Calu3 (cell line): ENCODE measurements at places on chromosomes 16 and 17.

GRCh38 chr16:81623365-81624102, 155.6 kb upstream of the PLCG2 start:
- DNase-seq: peak; percentile 66

DNA sequence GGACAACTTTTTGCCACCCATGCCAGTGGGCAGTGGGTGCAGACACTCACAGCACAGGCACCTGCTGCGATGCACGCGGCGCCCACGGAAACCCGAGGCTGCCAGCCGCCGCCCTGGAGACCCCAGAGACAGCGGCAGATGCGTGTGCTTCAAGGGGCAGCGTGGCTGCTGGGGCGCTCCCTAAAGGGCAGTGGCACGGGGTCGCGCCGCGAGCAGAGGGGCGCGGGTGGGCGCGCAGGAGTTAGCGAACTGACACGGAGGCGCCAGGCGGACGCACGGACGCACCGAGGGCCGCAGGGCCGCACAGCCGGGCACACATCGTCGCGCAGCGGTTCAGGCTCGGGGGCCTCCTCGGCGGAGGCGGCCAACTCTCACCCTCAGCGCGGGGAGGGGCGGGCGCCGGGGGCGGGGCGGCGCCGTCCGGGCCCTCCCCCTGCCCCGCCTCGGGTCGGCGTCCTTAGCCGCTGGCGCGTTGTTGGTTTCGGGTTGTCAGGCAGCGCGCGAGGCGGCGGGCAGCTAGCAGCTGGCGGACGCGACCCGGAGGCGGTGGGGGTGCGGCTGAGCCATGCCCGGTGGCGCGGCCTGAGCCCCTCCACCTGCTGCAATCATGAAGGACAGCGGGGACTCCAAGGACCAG, at the start of gene KIF19:
TSS of gene KIF19 (plus strand) at position 484 of the 637 bp plus-strand sequence. CDS start at position 608, 124 bp downstream.
- no peak for DNase-seq

DNA sequence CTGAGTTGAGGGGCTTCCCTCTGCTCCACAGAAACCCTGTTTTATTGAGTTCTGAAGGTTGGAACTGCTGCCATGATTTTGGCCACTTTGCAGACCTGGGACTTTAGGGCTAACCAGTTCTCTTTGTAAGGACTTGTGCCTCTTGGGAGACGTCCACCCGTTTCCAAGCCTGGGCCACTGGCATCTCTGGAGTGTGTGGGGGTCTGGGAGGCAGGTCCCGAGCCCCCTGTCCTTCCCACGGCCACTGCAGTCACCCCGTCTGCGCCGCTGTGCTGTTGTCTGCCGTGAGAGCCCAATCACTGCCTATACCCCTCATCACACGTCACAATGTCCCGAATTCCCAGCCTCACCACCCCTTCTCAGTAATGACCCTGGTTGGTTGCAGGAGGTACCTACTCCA, 26.0 kb downstream of the STH start:
- no peak for DNase-seq

- no peak for DNase-seq
Observed at GRCh38 chr16:81713295-81713772, 65.8 kb upstream of the PLCG2 start.

DNA sequence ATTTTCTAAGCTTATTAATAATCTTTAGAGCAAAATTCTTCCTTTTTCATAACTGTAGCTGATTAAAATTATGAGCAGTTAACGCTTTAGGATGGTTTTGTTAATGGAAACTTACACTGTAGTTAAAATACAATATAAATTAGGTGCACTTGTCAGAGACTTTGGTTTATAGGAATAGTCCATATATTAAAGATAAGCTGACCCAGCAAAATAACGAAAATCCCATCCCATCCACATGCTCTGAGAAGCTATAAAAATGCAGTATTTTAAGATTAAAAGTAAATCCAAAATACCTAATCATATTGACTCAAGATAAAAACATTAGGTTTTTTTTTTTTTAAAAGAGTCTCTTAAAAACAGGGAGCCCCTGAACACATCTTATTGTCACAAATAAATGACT, 38.0 kb downstream of the CEP95 start:
- no peak for DNase-seq

- DNase-seq: no peak
Observed at GRCh38 chr17:1315409-1315808, 35.9 kb downstream of the TRARG1 start.
